ENCODE measurements at places on chromosomes 4 and X.
A peak's percentile ranks its signal among the peaks of the same experiment; 100 is the strongest.

- no peak overlapping the region for H3K27ac ChIP-seq
- H3K36me3 ChIP-seq, result no peaks in the 10 kb centered on the region
- no peaks in the 10 kb centered on the region for H3K4me1 ChIP-seq
- H3K4me3 ChIP-seq, result no peak overlapping the region
Observed at GRCh38 chr4:41865981-41866798, 69.0 kb upstream of the TMEM33 start.

DNA sequence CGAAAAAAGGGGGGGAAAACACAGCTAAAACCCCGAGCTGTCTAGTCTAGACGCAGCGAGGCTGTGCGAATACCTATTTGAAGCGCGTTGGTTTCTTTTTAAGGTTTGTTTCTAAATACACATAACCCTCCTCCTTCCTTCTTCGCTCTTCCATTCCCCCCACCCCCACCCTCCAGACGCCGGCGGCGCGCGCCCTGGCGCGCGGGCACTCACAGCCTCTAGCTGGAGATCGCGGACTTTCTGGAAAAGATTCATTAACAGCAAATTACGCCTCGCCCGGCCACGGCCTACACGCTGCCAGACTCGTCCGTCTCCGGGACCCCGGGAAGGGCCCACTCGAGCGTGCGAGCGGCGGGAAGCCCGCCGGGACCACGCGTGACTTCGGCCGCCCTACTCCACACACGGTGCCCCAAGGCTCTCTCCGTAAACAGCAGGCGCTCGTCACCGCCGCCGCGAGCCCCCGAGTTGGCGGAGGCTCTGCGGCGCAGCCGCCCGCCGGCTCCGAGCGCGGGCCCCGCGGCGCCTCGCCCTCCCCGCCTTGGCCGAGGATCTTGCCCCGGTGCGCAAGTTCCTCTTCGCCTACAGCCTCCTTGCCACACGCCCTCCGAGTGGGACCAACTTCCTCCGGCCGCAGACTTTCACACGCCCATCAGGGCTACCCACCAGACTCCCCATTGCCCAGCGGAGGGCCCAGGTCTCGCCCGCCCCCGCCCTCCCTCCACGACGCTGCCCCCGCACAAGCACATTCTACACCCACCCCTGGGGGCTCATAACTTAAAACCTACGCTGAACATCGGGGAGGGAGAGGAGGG is 2.0 kb downstream of the BCOR start:
- peak; percentile 34 for DNase-seq
- no peaks in the 10 kb centered on the region for H3K27me3 ChIP-seq
- peak overlapping the region; percentile 81 for H3K4me3 ChIP-seq
- peak overlapping the region; percentile 71 for H3K27ac ChIP-seq

GRCh38 chr4:165177725-165178666 is 29.4 kb upstream of the KLHL2 start:
- H3K27ac ChIP-seq, result no peak overlapping the region
- H3K36me3 ChIP-seq, result no peaks in the 10 kb centered on the region
- H3K4me1 ChIP-seq, result no peaks in the 10 kb centered on the region
- DNase-seq, result no peak
- H3K4me3 ChIP-seq, result no peak overlapping the region
- H3K27me3 ChIP-seq, result no peaks in the 10 kb centered on the region

GRCh38 chr4:62058571-62058970 is 858.4 kb downstream of the ADGRL3 start:
- H3K27me3 ChIP-seq, result no peaks in the 10 kb centered on the region
- no peaks in the 10 kb centered on the region for H3K36me3 ChIP-seq
- H3K4me3 ChIP-seq, result no peak overlapping the region
- no peak for DNase-seq

- H3K27me3 ChIP-seq, result peaks cover 2% of the 10 kb centered on the region
- no peak overlapping the region for H3K27ac ChIP-seq
- H3K36me3 ChIP-seq, result no peaks in the 10 kb centered on the region
- H3K4me3 ChIP-seq, result no peak overlapping the region
- no peak for DNase-seq
Observed at GRCh38 chr4:7632971-7633370, 198.2 kb upstream of the PSAPL1 start.

DNA sequence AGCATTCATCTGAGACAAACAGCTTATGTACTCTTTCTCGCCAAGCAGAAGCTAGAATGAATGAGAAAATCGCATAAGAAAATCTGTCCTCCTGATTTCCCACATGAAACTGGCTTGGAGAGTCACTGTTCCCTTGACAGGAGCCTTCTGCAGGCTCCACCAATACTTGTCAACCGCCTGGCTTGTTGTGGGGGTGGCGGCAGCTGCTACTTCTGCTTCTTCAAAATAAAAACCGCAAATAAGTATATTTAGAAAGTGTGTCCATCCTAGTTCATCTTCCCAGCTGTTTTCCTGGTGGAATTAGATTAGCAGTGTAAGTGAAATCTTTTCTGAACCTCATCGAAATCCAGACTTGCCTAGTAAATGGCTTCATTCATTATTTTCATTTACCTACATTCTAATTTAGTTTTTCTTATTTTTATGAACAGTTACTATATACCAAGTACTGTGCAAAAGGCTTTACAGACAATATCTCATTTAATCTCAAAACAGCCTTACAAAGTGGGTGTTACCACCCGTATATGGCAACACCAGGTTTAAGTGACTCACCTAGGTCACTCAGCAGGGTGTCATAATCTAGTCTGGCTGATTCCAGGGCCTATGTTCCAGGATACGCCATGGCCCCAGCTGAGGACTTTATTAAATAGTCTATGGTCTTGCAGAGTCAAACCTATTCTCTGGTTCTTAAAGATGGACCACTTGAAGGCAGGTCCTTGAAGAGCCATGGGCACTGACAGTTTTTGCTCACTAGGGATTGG is 104.6 kb upstream of the IGFBP7 start:
- DNase-seq, result no peak
- H3K4me3 ChIP-seq, result no peak overlapping the region
- H3K27me3 ChIP-seq, result no peaks in the 10 kb centered on the region
- H3K27ac ChIP-seq, result no peak overlapping the region

GRCh38 chr4:14888790-14889572 is 113.3 kb upstream of the CPEB2 start:
- no peaks in the 10 kb centered on the region for H3K36me3 ChIP-seq
- DNase-seq, result no peak
- no peak overlapping the region for H3K27ac ChIP-seq
- no peak overlapping the region for H3K4me3 ChIP-seq
- H3K4me1 ChIP-seq, result no peaks in the 10 kb centered on the region

- no peak overlapping the region for H3K27ac ChIP-seq
- no peaks in the 10 kb centered on the region for H3K36me3 ChIP-seq
- no peak for DNase-seq
- no peak overlapping the region for H3K4me3 ChIP-seq
- no peaks in the 10 kb centered on the region for H3K4me1 ChIP-seq
Observed at GRCh38 chr4:98369322-98369721, 108.1 kb downstream of the RAP1GDS1 start.

DNA sequence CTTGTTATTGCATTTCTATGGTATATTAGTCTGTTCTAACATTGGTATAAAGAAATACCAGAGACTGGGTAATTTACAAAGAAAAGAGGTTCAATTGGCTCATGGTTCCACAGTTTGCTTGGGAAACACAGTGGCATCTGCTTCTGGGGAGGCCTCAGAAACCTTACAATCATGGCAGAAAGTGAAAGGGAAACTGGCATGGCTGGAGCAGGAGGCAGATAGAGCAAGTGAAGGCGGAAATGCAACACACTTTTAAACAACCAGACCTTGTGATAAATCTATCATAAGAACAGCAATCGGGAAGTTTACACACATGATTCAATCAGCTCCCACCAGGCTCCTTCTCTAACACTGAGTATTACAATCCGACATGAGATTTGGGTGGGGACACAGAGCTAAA is 346.6 kb upstream of the GNPDA2 start:
- H3K27me3 ChIP-seq, result no peaks in the 10 kb centered on the region
- no peak overlapping the region for H3K27ac ChIP-seq
- H3K4me3 ChIP-seq, result no peak overlapping the region
- DNase-seq, result no peak
- H3K36me3 ChIP-seq, result no peaks in the 10 kb centered on the region
- H3K4me1 ChIP-seq, result no peaks in the 10 kb centered on the region

DNA sequence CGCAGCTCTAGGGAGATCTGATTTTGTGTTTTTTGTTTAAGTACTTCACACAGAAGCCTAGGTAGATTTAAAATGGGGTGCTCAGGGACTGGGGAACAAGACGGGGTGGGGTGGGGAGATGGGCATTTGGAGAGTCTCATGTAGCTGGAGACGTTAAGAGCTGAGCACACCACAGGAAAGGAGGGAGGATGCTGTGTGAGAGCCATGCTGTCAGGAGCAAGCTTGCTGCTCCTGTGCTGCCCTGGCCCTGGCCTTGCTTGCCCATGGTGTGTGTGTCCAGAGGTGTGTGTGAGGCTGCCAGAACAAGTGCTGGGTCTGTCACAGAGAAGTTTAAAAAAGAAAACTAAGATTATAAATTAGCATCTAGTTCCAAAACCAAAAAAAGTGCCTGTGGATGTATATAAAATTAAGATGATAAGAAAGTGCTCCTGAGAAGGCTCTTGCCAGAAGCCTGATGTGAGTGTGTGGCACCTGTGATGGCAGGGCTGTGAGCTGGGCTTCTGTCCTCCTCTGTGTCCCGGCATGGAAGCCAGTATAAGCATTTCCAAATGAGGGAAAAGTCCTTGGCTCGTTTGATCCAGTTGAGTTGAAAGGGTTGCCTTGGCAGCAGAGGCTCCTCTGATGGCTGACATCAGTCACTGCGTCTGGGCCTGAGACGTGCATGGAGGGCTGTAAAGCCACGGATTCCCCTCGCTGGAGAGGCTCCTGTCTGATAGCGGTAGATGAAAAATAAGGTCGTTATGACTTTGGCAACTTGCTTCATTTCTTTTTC is 63.5 kb downstream of the NELFA start:
- H3K4me1 ChIP-seq, result peaks cover 5% of the 10 kb centered on the region
- no peak overlapping the region for H3K27ac ChIP-seq
- H3K27me3 ChIP-seq, result no peaks in the 10 kb centered on the region
- H3K4me3 ChIP-seq, result no peak overlapping the region
- H3K36me3 ChIP-seq, result peaks cover 8% of the 10 kb centered on the region
- no peak for DNase-seq

DNA sequence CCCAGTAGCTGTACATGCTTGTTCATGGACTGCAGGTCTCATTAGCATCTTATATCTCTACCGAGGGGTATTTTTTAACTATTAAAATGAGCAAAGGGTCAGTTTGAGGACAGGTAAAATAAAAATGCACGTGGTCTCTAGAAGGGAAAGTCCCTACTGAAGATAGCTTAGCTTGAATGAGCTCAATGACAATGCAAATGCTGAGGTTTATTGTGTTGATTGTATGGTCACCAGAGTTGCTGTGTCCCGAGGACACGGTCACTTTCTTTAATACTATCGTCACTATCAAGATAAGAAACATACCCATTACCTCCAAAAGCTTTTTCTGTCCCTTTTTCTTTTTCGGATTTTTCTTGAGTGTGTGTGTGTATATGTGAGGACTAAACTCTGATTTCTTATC is 250.5 kb upstream of the PRKX start:
- no peak overlapping the region for H3K27ac ChIP-seq
- no peaks in the 10 kb centered on the region for H3K4me1 ChIP-seq
- no peak for DNase-seq

GRCh38 chrX:154098551-154098950 is 1.0 kb upstream of the MECP2 start:
- H3K27me3 ChIP-seq, result no peaks in the 10 kb centered on the region
- DNase-seq, result no peak
- H3K4me1 ChIP-seq, result peaks cover 24% of the 10 kb centered on the region
- H3K4me3 ChIP-seq, result no peak overlapping the region
- H3K27ac ChIP-seq, result no peak overlapping the region

GRCh38 chrX:131812847-131813825 is 210.0 kb upstream of the STK26 start:
- no peaks in the 10 kb centered on the region for H3K27me3 ChIP-seq
- no peaks in the 10 kb centered on the region for H3K4me1 ChIP-seq
- peak; percentile 49 for DNase-seq
- no peak overlapping the region for H3K27ac ChIP-seq

DNA sequence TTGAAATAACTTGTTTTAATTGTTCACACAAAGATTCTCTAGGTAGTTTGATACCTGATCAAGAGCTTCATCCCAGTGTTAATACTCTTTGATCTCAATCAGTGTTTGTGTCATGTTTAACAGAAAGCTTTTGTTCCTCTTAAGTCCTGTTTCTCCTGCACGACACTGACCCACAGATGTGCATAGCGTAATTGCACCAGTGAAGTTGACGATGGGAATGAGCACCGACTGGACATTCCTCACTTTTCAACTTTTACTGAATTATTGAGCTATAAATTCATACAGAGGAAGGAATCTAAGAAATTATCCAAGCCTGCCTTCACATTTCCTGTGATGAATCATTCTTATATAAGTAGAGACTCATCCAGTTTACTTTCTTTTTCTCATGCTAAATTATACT is 878.7 kb upstream of the TENM3 start:
- H3K4me1 ChIP-seq, result no peaks in the 10 kb centered on the region
- no peaks in the 10 kb centered on the region for H3K36me3 ChIP-seq
- H3K4me3 ChIP-seq, result no peak overlapping the region
- no peak overlapping the region for H3K27ac ChIP-seq
- H3K27me3 ChIP-seq, result no peaks in the 10 kb centered on the region
- no peak for DNase-seq

DNA sequence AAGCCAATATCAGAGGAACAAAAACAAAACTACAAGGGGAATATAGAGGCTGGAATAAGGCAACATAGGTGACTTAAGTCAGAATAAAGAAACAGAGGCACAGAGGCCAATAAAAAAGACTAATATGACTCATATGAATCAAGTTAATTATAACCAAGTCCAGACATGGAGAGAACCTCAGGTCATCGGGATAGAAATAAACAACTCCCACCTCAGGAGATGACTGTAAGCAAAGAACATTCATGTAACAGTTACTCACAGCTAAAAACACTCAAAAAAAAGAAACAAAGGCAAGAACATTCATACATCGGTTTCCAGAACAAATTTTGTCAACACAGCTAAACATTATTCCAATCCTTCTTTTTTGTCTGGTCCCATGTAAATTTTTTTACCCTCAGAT is 60.3 kb upstream of the RXFP1 start:
- no peak for DNase-seq
- no peaks in the 10 kb centered on the region for H3K27me3 ChIP-seq
- H3K36me3 ChIP-seq, result no peaks in the 10 kb centered on the region
- no peak overlapping the region for H3K4me3 ChIP-seq
- no peaks in the 10 kb centered on the region for H3K4me1 ChIP-seq
- H3K27ac ChIP-seq, result no peak overlapping the region

- H3K4me1 ChIP-seq, result no peaks in the 10 kb centered on the region
- no peak overlapping the region for H3K27ac ChIP-seq
- no peaks in the 10 kb centered on the region for H3K27me3 ChIP-seq
Observed at GRCh38 chrX:54978448-54978847, 15.5 kb downstream of the PFKFB1 start.

Measured in endothelial cell of umbilical vein (primary cell).